ENCODE measurements at places on chromosomes 7 and 10.

DNA sequence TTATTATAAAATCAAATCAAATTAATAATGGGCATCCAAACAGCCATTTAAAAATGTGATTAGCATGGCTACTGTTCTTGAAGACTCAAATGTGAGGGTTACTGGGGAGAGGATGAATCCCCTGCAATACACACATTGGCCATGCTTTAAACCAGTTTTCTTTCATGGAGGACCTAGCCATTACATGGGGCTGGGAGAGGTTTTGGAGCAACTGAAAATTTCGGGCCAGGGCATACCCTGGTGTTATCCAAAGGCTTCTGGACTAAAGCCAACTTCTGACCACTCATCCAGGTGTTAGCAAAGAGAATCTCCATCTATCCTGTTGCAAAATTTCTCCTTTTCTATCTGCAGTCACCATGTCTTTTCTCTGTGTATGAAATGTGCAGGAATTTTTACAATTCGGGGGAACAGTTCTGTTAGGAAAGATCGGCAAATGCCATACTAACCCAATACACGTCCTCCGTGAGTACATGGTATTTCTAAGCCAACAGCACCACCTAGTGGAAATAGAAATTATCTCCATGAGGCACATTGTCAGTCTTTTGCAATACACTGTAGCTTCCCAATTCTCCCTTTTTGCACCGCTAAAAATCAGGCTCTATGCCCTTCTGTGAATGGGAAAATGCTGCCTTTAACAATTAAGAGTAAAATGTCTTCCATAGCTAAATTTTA is 47.0 kb upstream of the ZNF107 start:
- DNase-seq: no peak

- DNase-seq: no peak
Observed at GRCh38 chr10:16440396-16441133, 3.8 kb downstream of the PTER start.

- DNase-seq: no peak
Observed at GRCh38 chr10:54284526-54285193, 516.4 kb downstream of the PCDH15 start.

GRCh38 chr7:39560408-39560807 is 5.8 kb upstream of the YAE1 start:
- no peak for DNase-seq

GRCh38 chr7:66883716-66884115 is 37.3 kb upstream of the TMEM248 start:
- DNase-seq: no peak

DNA sequence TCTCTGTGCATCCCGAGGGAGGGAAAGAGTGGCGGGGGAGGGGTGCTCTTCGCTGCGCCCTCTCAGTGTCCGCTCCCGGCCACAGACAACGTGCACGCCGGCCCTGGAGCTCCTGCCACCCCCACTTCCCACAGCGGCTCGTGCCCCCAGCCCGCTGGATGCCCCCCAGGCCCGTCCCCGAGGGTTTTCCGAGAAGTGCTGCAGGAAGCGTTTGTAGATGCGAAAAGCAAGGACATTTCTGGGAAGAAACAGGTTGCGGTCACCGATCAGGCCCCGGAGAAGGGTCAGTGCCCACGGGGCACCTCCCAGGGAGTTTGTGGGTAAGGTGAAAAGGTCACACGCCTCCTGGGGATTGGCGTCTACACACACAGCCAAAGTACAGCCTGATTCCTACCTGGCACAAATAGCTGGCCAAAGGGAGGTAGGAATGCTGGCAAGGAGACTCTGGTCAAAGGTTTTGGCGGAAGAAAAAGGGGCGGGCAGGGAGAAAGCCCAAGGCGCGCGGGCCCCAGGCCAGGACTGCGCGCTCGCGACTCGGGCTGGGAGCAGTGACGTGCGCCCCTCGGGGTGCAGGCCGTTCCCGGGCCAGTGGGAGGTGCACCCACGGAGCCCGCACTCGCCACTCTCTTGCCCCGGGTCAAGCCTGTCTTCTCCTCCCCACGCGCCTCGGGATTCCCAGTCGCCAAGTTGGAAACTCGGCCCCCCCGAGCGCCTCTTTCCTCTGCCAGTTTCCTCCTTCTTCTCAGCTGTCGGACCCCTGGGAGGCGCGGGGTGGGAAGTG is 1.5 kb upstream of the NRP1 start:
- no peak for DNase-seq

DNA sequence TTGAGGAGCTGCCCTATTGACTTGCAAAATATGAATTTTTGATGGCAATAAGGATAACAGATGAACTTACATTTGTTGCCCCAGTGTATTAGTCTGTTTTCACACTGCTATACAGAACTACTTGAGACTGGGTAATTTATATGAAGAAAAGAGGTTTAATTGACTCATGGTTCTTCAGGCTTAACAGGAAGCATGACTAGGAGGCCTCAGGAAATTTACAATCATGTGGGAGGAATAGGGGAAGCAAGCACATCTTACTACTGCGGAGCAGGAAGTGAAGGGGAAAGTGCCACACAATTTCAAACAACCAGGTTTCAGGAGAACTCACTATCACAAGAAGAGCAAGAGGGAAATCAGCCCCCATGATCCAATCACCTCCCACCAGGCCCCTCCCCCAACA is 57.9 kb downstream of the ZNF22 start:
- DNase-seq: no peak

GRCh38 chr7:37104822-37105518 is 343.7 kb downstream of the ELMO1 start:
- DNase-seq: no peak

DNA sequence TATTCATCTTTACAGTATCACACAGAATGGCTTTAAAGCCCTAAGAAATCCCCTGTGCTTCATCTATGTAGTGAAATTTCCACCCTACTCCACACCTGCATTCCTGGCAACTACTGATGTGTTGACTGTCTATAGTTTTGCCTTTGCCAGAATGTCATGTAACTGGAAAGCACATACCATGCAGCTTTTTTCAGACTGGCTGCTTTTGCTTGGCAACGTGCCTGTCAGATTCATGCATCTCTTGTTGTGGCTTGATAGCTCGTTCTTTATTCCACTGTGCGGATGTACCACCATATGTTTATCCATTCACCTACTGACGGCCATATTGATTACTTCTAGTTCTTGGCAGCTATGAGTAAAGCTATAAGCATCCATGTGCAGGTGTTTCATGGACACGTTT is 30.6 kb downstream of the RBM17 start:
- no peak for DNase-seq

GRCh38 chr10:119353421-119353820 is 146.1 kb downstream of the GRK5 start:
- no peak for DNase-seq

DNA sequence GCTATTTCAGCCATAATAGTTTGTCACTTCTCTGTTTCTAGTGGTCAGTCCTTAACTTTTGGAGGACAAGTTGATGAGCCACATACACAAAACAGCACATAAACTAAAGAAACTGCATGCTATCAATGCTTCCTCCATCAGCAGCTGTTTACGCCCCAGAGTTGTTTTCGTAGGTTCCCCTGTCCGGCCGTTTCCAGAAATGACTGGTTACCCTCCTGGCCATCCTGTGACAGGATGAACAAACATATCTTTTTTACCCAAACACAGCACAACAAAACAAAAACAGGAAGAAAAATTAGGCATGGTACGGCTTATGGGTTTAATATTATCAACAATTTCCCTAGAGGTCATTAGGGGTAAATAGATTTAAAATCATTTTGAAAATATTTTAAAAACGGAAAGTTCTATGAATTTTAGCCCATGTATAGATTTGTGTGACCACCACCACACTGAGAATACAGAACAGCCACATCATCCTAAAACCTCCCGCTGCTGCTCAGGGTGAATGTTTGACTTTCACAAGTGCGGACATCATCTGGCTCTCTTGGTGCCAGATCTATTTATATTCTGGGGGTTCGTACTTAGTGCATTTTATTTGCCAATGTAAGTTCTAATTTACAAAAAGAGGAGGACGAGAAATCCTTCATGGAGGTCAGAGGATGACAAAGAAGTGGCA is 74.8 kb downstream of the HIPK2 start:
- DNase-seq: no peak

DNA sequence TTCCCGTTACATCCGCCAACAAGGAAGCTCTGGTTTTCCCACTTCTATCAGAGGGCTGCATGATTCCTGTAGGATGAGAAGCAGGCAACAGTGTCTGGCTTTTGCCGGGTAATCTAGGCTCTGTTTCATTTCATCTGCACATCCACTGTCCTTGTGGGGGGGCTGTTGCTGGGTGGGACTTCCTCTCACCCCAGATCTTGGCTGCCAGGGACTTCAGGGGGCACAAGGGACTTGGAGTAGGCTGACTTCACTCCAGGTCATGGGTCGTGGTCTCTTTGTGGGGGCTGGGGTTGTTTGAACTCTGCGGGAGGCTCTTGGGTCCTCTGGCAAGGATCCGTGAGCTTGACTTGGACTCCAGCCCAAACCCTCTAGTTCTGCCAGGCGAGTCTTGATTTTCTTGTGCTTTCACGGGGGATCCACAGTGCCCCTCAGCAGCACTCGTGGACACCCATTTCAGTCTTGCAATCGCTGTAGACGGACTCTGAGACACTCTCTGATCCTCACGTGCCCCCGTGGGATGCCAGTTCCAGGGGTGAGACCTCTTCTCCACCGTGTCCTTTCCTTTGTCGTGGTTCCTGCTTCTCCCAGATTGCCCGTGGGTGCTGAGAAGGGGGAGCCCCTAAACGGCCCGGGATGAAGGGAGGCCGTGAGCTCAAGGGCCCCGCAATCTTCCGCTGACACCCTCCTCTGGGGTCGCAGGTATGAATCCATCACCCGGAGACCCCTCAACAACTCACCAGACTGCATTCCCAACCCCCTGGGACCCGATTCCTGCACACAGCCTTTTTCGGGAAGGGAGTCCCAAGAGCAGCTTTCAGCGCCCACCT is 21.4 kb upstream of the ZNF273 start:
- no peak for DNase-seq

DNA sequence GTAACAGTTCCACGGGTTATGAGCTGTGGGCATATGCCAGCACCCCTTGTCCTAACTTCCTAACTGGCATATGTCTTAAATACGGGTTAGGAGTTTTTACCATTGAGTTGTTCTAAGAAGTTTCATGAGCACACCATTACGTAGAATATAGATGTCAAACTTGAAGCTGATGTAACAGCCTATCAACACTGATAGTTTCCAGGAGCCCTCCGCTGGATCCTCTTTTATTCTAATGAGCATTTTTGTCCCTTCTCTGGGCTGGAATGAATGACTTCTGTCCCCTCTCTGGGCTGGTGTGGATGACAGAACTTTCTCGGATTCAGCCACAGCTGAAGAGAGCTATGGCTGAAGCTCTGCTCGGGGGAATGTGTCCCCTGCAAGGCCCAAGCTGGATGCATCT is 256.3 kb downstream of the SORCS1 start:
- no peak for DNase-seq

DNA sequence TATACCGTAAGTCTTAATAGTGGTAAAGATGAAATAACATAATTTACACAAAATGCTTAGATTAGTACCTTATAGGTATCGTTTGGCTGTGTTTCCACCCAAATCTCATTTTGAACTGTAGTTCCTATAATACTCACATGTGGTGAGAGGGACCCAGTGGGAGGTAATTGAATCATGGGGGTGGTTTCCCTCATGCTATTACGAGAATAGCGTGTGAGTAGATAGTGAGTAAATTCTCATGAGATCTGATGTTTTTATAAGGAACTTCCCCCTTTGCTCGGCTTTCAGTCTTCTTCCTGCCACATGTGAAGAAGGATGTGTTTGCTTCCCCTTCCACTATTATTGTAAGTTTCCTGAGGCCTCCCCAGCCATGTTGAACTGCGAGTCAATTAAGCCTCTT is 426.3 kb upstream of the POT1 start:
- DNase-seq: no peak

GRCh38 chr7:44103566-44103922 is 601 bp upstream of the AEBP1 start:
- no peak for DNase-seq

DNA sequence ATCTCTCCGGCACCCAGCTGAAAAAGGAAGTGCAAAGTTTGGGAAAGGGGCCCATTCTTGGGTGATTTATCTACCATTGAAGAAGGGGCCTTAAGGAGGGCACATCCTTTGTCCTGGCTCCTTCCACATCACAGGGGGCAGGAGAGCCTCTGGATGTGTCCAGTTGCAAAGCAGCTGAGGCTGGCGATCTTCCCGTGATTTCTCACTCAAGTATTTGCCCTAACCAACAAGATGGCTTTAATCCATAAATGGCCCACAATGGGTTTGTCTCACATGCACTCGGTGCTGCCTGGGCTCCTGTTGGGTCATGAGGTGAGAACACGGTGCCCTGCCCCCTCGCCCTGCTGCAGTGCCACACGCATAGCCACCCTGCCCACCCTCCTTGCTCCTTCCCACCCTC is 14.2 kb upstream of the FRMPD2 start:
- DNase-seq: no peak

GRCh38 chr10:57962839-57963238 is 304.9 kb downstream of the IPMK start:
- DNase-seq: no peak

DNA sequence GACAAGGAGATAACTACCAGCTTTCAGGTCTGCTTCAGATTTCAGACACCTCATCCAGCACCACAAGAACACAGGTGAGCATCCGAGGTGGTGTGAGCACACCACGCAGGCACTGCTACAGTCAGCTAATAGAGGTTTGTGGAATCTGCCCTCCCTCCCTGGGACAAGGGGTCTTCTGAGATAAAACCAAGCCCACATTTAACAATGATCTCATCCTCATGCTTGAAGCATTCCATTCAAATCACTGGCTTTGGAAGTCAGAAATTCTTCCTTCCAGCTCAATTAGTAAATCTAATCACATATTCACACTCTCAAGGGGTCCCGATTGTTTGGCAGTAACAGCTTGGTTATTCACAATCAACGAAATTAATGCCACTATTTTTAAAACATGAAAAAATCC is 331.4 kb downstream of the ELMO1 start:
- DNase-seq: no peak

- no peak for DNase-seq
Observed at GRCh38 chr7:15016315-15016667, 113.7 kb upstream of the DGKB start.

GRCh38 chr10:24396396-24396795 is 187.5 kb downstream of the KIAA1217 start:
- DNase-seq: no peak

DNA sequence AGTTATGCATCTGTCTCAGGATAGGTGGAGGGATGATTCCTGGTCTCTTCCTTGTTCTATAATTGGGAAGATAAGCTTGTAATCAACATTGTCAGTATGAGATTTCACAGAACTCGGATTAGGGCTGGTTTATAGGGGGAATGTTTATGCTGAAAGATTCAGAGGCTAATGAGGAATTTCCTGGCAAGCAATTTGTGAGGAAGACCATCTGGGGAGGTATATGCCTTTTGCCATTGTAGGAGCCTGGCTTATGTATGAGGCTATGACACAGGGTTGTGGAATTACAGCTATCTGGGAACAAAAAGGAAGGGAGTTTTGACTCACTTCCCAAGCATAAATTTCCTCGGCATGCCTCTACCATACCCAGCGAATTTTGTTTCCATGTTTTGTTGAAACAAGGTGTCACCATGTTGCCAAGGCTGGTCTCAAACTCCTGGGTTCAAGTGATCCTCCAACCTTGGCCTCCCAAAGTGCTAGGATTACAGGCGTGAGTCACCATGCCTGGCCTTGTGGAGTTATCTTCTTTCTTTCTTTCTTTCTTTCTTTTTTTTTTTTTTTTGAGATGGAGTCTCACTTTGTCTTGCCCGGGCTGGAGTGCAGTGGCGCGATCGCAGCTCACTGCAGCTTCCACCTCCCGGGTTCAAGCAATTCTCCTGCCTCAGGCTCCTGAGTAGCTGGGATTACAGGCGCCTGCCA is 1.6 kb upstream of the COPS6 start:
- DNase-seq: no peak

Measured in activated CD4-positive, CD25-positive, alpha-beta regulatory T cell (primary cell).